ENCODE measurements at places on chromosomes 4 and X.
A peak's percentile ranks its signal among the peaks of the same experiment; 100 is the strongest.

GRCh38 chr4:175048111-175048784 lies 130.1 kb downstream of the ADAM29 start:
- no peak for DNase-seq

DNA sequence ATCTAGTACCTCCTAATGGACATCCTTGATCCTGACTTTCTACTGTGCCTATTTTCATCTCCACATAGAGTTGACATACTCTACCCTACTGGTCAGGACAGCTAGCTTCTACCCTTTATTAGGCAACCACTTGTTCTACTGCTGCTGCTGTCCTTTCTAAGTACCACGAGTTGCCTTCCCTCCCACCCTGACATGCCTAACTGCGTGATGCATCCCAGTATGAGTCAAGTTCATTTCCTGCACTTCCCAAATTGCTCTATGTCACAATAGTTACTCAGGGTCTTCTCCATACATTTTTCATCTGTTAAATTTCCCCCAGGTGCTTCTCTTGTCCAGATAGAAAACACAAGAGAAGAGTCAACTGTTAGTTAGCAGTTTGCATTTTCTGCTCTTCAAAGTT lies 133.4 kb downstream of the TBC1D19 start:
- no peak for DNase-seq

DNA sequence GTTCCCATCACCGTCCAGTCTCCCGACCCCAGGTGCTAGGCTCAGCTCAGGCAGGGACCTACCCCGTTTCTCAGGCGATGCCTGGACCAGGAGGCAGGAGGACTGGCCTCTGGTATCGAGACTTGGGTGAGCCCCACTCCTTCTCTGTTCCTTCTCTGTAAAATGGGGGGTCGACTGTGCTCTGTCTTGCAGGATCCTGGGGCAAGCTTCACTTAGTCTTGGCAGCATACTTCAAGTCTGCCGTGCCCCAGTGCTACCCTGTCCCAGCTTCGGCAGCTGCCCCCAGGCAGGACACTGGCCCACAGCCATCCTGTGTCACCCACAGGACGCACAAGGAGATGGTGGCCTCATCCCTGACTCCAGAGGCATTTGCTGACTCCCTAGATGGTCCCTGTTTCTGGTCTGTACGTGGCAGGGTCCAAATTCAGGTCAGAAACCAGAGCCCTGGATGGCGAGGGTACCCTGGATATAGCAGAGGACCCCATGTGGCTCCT lies 7.0 kb upstream of the HAUS7 start:
- DNase-seq: no peak

DNA sequence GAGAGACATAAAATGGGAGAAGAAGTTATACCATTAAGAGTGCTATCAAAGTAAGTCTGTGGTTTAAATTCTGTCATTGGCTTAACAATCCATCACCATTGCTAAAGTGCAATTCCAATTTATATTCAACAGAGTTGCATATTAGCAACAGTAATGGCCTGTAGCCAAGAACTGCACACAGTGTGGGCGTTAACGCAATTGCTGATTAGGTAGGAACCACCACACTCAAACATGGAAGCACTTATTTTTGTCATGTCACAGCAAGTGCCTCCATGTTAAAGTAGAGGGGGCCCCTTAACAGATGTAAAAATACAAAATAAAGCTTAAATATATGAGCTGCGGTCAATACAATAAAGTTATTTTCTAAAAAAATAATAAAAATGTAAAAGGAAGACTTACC lies 10.8 kb downstream of the LARP7 start:
- DNase-seq: no peak

DNA sequence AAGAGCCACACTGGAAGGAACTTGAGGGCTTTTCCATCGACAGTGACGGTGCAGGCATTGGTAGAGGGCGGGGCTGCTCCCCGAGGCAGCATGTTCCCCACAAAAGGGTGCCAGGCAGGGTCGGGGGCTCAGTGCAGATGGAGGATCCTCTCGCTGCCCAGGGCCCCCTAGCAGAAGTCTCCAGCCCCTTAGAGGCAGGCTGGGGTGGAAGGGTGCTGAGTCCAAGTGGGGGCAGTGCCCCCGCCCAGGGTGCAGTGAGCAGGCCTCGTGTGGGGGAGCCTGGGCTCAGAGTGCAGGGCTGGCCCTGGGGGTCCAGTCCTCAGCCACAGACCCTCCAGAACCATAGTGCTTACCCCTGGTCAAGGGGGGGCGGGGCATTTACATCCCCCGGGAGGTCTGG lies 9.0 kb downstream of the CPZ start:
- no peak for DNase-seq

DNA sequence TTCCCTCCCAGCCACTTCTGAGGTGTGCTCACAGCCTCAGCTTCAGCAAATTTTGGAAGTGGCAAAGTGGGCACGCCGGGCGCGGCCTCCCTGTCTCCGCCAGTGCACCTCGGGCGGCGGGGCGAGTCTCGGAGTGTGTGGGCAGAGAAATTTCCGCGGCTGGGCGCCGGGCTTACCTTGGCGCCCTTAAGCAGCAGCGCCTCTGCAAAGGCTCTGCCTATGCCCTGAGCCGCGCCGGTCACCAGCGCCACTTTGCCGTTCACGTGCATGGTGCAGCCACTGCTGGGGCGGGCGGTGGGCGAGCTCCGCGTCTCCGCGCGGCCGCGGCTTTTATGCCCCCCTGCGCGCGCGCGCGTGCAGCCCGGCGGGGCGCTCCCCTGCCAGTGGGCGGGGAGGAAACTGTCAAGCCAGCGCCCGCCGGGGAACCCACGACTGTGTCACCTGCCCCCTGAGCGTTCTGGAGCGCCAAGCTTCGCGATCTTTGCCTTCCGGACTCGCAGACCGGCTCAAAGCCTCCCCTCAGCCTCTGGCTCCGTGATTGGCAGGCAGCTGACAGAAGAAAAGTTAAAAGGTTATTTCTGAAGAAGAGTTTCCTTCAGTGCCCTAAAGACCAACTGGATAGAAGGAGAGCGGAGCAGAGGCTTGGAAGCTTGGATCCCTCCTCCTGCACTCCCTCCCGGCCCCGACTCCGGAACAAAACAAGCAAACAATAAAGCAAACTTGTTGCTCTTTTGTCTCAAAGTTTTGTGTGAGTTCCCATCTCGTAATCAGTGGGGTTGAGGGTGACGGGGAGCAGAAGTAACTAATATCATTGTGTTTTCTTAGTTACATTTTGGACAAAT lies at the start of gene HPGD:
HPGD (minus strand) TSS at position 306 of the 842 bp plus-strand sequence; CDS start at position 269, 37 bp downstream.
- DNase-seq: peak; percentile 44

DNA sequence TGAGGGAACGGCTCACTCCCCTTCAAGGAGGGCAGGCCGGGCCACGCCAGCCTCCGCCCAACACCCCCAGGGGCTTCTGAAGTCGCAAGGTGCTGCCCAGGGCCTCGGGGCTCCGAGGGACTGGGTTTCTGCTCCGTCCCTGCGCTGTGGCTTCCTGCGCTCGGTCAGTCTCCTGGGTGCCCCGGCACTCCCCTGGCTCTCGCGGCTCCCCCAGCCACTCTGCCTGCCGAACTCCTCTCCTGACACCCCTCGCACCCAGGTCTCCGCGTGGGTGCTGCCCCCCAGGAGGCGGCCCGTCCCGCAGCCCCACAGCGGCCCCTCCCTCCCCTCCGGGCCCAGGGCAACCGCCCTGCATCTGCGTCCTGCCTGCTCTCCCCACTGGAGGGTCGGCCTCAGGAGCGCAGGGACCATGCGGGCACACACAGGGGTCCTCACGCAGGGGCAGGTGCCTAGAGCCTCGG lies 151.9 kb downstream of the AFAP1 start:
- no peak for DNase-seq

DNA sequence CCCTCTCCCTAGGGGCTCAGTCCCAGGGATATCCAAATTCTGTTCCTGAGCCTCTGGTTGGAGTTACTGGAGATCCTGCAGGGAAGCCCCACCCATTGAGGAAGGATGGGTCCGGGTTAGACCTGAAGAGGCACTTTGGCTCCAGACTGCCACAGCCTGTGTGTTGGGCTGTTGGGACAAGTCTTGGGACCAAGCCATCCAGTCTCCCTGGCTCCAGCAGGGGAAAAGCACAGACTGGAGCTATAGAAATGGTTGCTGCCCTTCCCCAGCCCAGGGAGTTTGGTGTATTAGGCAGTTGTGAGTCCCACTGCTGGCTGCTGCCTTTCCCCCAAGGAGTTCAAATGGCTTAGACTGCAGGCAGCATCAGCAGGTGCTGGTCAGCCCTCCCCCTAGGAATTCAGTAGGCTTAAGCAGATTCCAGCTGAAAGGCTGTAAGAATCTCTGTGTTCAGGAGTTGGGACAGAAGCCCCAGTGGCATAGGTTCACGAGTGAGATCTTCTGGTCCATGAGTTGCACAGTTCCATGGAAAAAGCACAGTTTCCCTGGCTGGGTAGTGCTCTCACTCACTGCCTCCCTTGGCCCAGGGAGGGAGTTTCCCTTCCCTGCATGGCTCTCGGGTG lies 344.0 kb upstream of the EPHA5 start:
- no peak for DNase-seq

DNA sequence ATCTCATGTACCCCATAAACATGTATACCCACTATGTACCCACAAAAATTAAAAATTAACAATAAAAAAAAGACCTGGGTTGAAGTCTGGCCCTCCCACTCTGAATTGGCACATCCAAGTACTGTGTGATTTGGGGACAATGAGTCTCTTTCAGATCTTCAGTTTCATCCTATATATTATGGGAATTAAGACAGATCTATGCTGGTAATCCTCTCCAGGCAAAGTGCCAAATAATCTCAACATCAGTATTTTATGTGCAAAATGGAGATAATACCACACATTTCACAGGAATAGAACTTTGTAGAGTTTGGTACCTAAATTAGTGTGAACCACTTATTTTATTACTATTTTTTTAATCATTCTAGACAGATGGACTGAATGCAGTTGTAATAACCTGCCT lies 11.0 kb upstream of the SCD5 start:
- DNase-seq: no peak

Measured in activated CD4-positive, alpha-beta T cell treated with anti-CD3 and anti-CD28 coated beads for 4 hours (primary cell).